ENCODE measurements at places on chromosomes 3 and 15.

DNA sequence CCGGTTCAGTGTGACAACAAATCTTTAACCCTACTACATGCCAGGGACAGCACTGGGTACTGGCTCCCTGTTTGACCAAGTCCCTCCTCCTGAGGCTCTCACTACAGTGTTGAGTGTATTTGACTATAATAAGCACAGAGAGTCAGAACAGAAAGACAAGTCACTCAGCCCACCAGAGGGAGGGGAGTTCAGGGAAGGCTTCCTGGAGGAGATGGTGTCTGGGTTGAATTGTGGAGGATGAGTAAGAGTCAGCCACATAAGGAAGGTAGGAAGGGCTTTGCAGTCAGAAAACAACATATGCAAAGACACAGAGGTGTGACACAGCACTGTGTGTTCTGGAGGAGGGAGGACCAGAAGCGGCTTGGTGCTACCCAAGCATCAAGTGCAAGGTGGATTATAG lies 17.7 kb downstream of the MEGF11 start:
- no peak for DNase-seq

DNA sequence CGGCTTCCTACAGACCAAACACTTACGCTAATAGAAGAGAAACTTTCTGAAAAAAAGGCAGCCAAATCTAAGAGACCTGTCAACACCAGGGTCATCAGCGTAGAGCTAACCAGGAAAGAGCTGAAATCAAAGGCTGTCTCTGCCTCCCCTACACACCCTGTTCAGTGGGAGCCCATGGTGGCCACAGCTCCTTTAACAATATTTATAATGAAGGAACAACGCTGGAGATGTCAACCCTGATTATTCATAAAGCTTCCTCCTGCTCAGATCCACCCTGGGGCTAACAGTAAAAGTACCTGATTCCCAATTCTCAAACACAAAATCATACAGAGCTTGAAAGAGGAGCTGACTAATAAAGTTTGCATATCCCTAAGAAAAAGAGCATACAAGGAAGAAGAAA lies 133.7 kb downstream of the ANXA2 start:
- no peak for DNase-seq

GRCh38 chr15:64651601-64652191 lies 123.7 kb downstream of the RBPMS2 start:
- no peak for DNase-seq

DNA sequence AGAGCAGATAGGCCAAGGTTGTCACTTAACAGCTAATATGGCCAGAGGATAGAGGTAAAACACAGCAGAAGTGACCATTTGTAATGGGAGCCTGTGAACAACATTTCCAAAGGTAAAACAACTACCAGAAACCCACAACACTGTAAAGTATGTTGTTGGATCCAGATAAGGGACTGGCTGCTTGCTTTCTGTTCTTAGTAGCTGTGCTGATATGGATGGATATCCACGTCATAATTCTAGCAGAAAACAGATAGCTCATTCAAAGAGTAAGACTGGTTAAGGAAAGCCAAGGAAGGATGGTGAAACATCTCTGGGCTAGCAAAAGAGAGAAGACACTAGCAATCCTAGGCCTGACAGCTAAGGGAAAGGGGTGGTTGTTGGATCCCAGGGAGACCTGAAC lies 36.9 kb upstream of the SPRED1 start:
- DNase-seq: no peak

DNA sequence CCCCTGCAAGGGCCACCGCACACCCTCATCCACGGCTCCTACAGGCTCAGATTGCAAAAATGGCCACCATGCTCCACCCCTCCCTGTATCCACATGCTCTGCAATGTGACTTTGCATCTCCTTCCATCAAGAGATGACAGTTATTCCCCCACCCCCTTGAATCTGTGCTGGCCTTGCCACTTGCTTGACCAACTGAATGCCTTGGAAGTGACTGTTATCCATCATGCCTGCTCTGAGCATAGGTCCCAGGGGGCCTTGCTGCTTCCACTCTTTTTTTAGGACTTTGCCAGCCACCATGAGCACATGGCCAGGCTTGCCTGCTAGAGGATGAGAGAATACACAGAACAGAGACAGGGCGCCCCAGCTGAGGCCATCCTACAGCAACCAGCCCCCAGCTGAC lies 13.6 kb downstream of the HAPLN3 start:
- no peak for DNase-seq

DNA sequence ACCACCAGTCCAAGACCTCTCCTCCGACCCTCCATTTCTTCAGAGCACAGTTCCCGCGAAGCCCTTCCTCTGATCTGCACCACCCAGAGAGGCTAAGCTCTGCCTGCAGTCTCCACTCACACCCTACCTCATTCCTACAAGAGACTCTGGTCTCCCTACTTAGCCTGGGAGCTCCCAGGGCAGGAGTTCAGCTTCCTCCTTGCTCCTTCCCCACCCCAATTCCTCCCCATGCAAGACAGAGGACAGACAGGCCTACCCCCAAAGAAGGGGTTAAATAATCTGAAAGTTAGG lies 12.6 kb upstream of the VIPR1 start:
- DNase-seq: no peak

DNA sequence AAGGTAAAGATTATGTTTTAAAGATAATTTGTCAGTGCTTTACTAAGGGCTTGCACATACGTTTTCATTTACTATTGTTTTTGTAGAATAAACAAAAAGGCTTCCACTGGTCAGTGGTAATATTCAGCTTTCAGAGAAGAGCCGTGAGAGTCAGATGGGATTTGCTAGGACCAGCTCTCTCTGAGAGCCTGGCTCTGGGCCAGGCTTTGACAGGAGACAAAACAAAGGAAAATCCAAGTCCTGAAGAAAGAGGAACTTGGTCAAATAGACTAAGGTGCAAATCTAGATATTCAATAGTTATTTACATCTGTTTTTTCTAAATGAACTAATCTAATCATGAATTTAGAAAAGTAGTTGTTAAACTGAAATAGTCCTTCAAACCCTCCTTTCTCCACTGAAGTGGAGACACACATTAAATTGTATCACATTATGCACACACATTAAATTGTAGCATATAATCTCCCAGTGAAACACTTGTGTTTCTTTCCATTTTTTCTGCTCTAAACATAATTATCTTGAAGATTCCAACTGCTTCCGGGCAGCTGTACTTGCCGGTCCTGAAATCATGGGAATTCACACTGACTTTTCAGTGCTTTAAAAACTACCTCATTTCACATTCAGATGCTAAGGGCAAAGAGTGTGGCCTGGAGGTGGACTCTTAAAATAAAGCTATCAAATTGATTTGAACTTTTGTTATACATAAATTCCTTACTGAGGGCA lies 55.1 kb upstream of the FILIP1L start:
- DNase-seq: no peak

DNA sequence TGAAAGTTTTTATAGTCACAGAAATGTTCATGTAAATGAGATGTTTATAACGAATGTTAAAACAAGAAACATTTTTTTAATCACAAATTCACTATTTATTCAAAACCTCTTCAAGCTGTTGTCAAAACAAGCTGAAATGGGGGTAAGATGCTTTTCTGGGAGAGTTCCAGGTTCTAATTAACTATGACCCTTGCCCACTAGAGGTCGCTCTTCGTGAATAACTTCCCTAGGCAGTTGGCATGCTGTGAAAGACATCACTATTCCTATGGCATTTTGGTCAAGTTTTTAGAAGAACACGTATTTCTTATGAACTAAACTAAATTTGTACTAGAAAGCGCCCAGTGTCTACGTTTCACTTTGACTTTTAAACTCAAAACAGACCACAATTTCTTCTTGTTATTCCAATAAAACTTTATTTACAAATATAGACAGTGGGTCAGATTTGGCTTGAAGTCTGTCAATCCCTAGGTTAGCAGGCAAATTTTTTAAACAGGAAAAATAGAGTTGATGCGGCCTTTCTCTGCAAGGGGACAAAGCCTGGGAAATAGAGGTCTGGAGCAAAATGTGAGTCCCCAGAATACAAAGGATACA lies 62.8 kb upstream of the CMTM8 start:
- no peak for DNase-seq
